ENCODE measurements at places on chromosomes 3 and 15.

DNA sequence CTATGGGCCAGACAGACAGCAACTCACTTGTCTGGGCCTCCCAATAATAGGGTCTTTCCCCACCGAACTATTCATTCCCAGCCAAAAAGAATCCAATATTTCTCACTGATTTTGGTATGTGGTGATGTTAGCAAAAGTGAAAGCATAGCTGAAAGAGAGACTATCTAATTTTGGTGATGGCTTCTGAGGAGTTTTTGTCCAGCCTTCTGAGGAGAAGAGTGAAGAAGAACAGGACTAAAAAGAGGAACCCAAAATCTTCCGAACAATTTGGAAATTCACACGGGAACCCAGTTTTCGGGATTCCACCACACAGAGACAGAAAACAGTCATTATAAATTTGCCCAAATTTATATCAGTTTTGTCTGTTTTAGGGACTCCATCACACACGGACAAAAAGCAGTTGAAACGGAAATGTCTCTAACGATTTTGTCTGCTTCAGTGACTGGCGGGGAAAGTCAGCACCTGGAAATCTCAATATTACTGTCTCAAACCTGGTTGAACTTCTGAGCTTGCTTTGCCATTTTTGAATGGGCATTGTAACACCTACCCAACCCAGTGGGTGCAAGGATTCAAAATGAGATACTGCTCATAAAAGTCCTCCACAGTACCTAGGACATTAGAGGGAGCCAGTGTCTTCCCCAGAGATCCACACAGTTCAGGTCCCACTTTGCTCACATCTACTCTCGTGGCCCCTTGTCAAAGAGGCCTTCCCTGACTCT lies 9.1 kb downstream of the CD80 start:
- DNase-seq = no peak

DNA sequence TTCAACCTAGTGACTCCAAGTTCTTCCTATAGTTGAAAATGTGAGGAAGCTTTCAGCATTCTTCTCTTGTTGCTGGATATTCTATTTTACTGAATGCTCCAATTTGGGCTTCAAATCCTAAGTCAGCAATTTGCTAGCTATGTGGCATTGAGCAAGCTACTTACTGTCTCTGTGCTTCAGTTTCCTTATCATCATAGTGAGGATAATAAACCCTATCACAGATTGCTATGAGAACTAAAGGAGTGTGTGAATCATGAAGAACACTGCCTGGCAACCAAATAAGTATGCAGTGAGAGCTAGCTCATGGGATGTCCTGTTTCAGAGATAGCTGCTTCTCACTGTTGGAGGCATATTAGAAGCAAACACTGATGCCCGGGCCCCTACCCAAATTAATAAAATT lies 163.8 kb upstream of the CDIN1 start:
- no peak for DNase-seq

GRCh38 chr3:183779896-183780465 lies 45.4 kb downstream of the MAP6D1 start:
- no peak for DNase-seq

- no peak for DNase-seq
These were observed 26.4 kb upstream of the DOCK3 start for GRCh38 chr3:50648313-50648712.

DNA sequence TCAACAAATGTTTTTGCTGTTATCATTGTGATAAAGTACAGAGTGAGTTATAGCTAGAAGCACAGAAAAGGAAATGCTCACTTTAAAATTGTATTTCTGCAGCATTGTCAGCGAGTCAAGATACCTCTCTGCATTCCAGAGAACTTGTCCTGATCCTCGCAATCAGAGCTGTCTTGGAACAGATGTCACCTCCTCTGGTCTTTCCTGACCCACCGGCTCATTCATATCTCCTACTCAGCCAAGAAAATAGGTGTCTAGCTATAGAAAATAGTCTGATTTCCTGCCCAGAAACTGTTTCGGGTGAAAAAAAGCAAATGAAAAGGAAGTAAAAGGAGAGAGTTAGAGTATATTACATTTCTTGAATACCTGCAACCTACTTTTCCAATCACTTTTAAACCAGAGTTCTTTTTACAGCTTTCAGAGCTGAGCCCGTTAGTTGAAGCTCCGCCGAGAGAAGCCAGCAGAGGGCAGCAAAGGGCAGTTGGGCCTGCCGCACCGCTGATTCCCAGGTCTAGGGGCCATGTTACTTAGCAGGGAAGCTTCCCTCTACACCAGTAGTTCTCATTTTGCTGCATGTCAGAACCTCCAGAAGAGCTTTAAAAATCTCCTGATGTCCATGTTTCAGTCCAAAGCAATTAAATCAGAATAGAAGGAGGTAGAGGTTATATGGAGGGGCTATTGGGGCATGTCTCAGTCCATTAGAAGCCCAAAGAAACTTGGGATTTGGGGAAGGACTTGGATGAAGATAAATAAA lies 185.7 kb upstream of the THRB start:
- DNase-seq = peak; percentile 42

- no peak for DNase-seq
These were observed 370.7 kb upstream of the SLCO3A1 start for GRCh38 chr15:91482799-91483198.

- DNase-seq = no peak
These were observed 14.2 kb downstream of the RHCG start for GRCh38 chr15:89482139-89482538.

DNA sequence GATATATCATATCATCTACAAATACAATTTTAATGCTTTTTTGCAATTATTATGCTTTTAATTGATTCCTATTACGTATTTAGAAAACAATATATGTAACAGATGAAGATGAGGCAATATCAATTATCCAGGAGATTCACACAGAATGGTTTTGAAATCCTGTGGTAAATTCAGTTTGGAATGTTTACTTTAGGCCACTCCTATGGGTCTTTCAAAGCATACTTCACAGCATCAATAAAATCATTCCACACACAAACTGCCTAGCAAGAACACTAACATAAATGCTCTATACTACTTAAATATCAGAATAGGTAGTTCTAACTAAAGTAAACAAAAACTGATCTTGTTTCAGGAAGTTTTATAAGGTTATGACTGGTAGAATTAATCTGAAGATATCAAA lies 90.5 kb downstream of the FAM227B start:
- no peak for DNase-seq

- no peak for DNase-seq
These were observed 25.4 kb upstream of the SPPL2A start for GRCh38 chr15:50790778-50791453.

Measured in midbrain (tissue), 1 donor.